ENCODE measurements at places on chromosomes 2 and 18. TPM values are rescaled to one million over a fixed set of nuclear protein-coding genes. Genes with fewer than 3 reads are reported as not detected.

The PAIP2B gene
- total RNA-seq = 8.4 TPM

The CNGA3 gene
- not detected for total RNA-seq

The CCDC68 gene
- 17.3 TPM for total RNA-seq

The IL1RL2 gene
- 2.4 TPM for total RNA-seq

The PLEKHA3 gene
- total RNA-seq = 15.7 TPM

The ERFE gene
- 0.27 TPM for total RNA-seq

The RAPGEF4 gene
- 16.0 TPM for total RNA-seq

The DSG3 gene
- not detected for total RNA-seq

The CYP27C1 gene
- total RNA-seq = not detected

The TTC32 gene
- total RNA-seq = 4.5 TPM
